ENCODE measurements at places on chromosomes 6 and 20.

- DNase-seq: no peak
Observed at GRCh38 chr20:50898475-50898874, 32.8 kb downstream of the ADNP start.

DNA sequence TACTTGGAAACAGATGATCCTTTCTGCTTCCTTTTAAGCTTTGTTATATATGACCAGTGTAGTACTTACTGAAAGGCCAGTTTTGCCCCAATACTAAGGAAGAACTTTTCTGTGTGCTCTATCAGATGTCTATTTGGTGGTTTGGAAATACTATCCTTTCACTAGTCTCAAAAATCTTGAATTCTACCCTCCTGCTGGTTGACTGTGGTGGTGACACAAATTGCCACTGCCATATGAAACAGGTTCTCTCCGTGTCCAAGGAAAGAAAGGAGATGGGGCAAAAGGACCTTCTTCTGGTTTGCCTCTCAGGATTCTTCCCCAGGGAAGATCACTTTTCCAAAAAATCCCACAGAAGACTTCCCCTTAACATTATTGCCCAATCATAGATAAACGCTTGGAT lies 6.2 kb downstream of the GJE1 start:
- no peak for DNase-seq

DNA sequence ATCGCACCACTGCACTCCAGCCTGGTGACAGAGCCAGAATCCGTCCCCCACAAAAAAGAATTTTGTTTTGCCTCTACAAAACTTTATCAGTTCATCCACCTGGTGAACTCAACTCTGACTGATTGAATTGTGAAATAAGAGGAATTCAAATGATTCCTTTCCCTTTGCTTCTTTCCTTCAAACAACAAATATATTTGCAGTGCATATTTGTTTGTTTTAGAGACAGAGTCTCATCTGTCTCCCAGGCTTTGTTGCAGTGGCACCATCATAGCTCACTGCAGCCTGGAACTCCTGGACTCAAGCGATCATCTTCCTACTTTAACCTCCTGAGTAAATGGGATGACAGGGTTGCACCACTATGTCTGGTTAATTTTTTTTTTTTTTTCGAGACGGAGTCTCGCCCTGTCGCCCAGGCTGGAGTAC lies 23.2 kb upstream of the PIM1 start:
- no peak for DNase-seq

- DNase-seq: no peak
Observed at GRCh38 chr6:158142789-158143188, 25.3 kb downstream of the SERAC1 start.

DNA sequence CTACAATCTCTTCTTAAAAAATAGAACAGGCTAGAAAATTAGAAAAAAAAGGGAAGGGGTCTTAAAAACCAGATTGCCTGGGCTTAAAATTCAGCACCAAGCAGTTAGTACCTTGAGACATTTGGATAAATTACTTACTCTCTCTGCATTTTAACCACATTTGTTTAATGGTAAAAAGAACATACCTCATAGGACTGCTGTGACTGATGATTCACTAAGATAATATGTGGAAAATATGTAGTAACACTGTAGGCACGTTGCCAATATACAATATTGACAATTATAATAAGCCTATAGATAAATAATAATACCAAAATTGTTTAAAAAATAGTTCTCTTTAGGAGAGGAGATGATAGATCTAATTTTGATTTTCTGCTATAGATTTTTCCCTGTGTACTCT lies 750.4 kb downstream of the TENT5A start:
- DNase-seq: no peak

- no peak for DNase-seq
Observed at GRCh38 chr6:151239603-151240035, at the start of gene AKAP12. TSS of gene AKAP12 (plus strand) at chr6:151239967. CDS start at chr6:151240563, 596 bp downstream.

GRCh38 chr6:20811109-20811761 lies 277.0 kb downstream of the CDKAL1 start:
- no peak for DNase-seq

DNA sequence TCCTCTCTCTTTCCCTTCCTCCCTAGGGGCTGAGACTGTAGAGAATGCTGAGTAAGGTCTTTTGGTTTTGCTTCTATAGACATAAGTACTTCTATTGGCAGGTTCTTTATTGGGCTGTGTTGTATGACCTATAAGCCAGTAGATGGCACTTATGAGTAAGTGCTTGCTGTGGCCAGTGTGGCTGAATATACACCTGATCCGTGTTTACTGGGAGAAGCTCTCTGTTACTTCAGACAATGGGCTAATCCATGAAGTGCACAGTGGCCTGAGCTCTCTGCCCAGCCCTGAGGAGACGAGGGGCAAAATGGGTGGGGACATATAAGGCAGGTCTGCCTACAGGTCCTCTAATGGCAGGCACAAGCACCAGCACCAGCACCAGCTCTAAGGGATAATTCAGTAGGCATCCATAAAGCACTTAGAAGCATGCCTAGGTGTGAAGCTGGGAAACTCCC lies 610.3 kb downstream of the RNF144B start:
- no peak for DNase-seq

Data from naive thymus-derived CD4-positive, alpha-beta T cell (primary cell).